Kidney epithelial cell (primary cell): ENCODE measurements at places on chromosomes 2 and 18. TPM values are rescaled to one million over a fixed set of nuclear protein-coding genes. Genes with fewer than 3 reads are reported as not detected.

Gene PROM2
- 2.3 and 3.4 TPM in 2 replicates for total RNA-seq

Gene LONRF2
- total RNA-seq = 3.3 and 4.1 TPM in 2 replicates

Gene CXCR1
- not detected in 2 replicates for total RNA-seq

Gene WDR54
- 24.6 and 28.0 TPM in 2 replicates for total RNA-seq

Gene RNU2-63P
- total RNA-seq = not detected in 2 replicates

Gene IL1F10
- total RNA-seq = not detected in 2 replicates

Gene SLC39A6
- 94.1 and 98.0 TPM in 2 replicates for total RNA-seq

- DNase-seq = no peak
Observed at GRCh38 chr2:202335791-202336467, 40.2 kb upstream of the BMPR2 start.

GRCh38 chr2:236794176-236794957 lies 224.7 kb downstream of the ACKR3 start:
- no peak for DNase-seq

GRCh38 chr2:218894151-218894879 lies 13.7 kb downstream of the WNT10A start:
- no peak for DNase-seq

- no peak for DNase-seq
Observed at GRCh38 chr2:234483568-234484251, 13.2 kb downstream of the ARL4C start.

DNA sequence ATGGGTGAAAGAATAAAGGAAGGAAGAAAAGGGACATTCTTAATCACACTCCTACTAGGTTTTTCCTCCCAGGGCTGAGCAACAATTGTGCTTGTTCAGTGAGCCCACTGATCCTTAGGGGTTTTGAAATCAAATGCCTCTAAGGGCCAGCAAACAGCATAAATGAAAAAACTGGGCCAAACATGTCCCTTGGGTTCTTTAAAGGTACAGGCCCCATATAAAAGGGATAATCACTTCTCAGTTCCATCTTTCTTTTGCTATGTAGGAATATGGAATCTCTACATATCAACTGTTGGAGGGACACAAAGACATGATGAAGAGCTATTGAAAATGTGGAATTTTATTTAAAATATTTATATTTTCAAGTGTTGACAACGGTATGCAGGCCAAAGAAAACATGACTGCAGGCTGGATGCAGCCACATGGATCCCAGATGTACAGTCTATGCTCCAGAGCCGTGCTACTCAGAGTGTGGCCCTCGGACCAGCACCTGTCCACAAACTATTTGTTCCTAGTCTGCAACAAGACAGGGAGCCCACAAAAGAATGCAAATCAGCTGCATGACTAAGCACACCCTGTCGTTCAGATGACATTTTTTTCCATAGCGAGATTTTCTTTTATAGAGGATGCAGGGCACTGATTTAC lies 110.0 kb downstream of the CDH20 start:
- no peak for DNase-seq

DNA sequence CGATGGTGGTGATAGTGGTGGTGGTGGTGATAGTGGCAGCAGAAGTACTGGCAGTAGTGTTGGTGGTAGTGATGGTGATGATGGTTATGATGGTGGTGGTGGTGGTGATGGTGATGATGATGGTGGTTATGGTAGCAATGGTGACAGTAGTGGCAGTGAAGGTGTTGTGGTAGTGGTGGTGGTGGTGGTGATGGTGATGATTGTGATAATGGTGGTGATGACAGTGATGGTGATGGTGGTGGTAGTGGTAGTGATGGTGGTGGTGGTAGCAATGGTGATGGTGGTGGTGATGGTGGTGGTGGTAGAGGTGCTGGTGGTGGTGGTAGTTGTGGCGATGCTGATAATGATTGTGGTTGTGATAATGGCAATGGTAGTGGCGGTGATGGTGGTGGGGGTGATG lies 126.5 kb downstream of the AFF3 start:
- no peak for DNase-seq

DNA sequence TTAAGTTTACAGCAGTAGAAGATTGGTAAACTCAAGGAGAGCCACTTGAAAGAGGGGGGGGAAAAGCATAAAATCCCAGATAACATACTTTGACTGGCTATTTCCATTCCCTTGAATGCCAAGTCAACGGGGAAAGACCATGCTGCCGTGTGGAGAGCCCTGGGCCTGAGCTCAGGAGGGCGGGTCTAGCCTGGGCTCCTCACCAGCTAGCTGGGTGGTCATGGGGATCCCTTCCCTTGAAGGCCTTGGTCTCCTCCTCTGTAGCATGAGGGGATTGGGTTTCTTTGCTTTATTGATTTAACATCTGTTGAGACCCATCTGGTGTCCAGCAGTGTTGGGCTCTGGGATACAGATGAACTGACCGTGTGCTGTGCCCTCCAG lies 35.0 kb downstream of the TEX51 start:
- DNase-seq = no peak

GRCh38 chr18:3665780-3666525 lies 216.0 kb downstream of the TGIF1 start:
- peak; percentile 65 for DNase-seq

GRCh38 chr2:33375054-33375453 lies 101.4 kb upstream of the RASGRP3 start:
- DNase-seq = no peak

- DNase-seq = no peak
Observed at GRCh38 chr2:161045726-161046125, 114.5 kb upstream of the TANK start.
